ENCODE measurements at places on chromosomes 11 and 22. TPM values are rescaled to one million over a fixed set of nuclear protein-coding genes. Genes with fewer than 3 reads are reported as not detected.

POU2AF2 gene
- total RNA-seq, result not detected

ALX4 gene
- total RNA-seq, result not detected

NLRP14 gene
- total RNA-seq, result 0.05 TPM

INS gene
- total RNA-seq, result not detected

C11orf65 gene
- 1.4 TPM for total RNA-seq

MIOX gene
- not detected for total RNA-seq

OAF gene
- 2.8 TPM for total RNA-seq

UPK2 gene
- total RNA-seq, result not detected

DYNC2H1 gene
- total RNA-seq, result 0.91 TPM

MEI1 gene
- total RNA-seq, result 56.0 TPM

C22orf31 gene
- total RNA-seq, result not detected

CBLIF gene
- not detected for total RNA-seq

SPTBN2 gene
- total RNA-seq, result 0.08 TPM

Data from activated naive CD4-positive, alpha-beta T cell treated with anti-CD3 and anti-CD28 coated beads, Interleukin-2, amount 10 ng/mL, durations not matched to agents 5 hours and 36 hours (primary cell).